Astrocyte (in vitro differentiated cells and primary cell): ENCODE measurements at places on chromosomes 5 and 9.

DNA sequence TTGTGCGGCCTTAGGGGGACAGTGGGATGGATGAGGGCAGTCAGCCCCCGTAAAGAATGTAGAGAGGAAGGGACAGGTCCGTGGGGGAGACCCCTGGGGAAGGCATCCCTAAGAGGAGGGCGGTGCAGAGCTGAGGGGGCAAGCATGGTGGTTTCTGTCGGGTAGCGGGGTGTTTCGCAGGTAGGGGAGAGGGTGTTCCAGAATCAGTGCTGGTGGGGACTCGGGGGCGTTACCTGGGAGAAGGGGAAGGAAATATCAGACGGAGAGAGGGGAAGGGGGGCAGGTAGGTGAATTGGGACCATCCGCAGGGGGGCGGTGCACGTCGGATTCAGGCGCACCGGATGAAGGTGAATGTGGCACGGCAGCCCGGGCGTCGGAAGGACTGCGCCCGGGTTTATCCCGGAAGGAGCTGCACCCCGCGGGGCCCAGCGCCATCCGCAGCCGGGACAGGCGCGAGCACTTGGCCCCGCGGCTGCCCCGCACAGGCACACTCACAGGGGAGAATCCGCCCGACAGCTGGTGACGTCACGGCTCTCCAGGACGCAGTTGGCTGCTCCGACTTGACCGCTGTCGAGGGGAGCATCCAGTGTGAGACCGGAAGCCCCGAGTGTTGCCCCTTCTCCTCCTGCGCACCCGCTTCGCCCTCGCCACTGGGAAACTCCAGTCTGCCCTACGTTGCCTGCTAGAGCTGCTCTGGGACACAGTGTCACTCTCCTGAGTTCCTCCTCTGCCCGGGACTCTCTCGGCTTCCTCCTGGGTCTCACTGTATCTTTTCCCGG lies 1.3 kb downstream of the CD72 start:
- DNase-seq, result peak; percentile 51

- DNase-seq, result no peak
Measured at GRCh38 chr5:72722792-72723452, 93.5 kb upstream of the TNPO1 start.

DNA sequence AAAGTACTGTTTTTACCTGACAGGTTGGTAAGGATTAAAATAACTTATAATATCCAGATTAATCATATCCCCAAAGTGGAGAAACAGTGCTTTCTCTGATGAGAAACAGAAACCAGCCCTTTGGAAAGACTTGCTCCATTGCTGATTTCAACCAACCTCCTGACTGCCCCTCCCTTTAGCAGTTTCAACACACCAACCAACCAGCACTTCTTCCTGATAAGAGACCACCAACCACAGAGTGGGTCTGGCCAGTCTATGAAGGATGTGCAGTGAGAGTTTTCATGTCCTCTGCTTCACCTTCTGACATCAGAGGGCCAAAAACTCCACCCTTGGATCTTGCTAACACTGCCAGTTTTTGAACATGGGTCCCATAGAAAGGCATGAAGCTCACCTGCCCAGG lies 28.1 kb downstream of the RIGI start:
- DNase-seq, result no peak

GRCh38 chr9:121551985-121552753 lies 52.5 kb upstream of the GGTA1 start:
- DNase-seq, result no peak

GRCh38 chr5:32627219-32627870 lies 42.0 kb downstream of the SUB1 start:
- no peak for DNase-seq

DNA sequence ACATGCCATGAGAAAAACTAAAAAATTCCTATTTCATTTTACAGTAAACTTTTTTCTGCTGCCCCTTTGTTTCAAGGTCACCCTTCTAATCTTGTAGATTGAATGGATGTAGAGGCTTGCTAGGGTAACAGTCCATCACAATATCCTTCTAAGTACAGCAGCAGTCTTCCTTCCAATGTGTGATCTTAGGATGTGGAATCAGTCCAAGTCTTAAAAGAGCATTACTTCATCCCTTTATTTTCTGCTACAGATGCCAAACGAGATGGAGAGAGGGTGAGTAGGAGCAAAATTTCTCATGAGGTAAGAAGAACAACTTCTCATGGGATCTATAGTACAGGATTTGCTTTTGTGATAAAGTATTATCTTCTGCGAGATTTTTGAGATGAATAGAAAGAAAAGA lies 704 bp upstream of the IL33 start:
- DNase-seq, result peak; percentile 72

DNA sequence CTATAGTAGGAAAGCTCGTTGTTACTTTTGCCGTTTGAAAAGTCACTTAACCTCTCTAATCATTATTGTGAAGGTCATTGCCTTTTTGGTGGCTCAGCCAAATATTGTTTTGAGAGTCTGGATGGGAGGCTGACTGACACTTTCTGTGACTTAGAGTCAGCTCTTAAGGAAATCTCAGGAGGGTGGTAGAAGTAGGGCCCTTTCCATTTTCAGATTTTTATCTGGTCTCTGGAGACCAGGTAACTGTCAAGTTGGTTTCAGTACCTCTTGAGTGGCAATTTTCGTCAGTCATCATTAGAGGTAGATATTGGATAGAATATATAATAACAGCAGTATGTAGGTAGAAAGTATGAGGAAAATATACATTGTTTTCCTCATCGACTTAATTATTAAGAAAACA lies 23.3 kb downstream of the UGCG start:
- no peak for DNase-seq

DNA sequence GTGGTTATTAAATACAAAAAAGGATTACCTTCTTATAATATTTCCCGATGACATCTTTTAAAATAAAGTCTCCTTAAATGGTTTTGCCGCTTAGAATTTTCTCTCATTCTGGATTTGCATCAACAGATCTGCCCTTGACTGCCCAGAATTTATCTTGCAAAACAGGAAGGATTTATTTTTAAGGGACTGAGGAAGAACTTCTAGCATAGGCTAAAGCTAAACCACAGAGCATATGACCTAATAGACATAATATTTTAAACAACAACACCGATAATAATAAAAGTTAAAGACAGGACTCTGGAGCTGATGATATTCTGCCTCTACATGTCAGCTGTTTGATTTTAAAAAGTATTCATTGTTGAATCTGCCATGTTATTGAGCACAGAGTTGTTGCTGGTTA lies 145.3 kb upstream of the ADCY2 start:
- DNase-seq, result no peak

- no peak for DNase-seq
Measured at GRCh38 chr5:6535594-6535993, 86.9 kb downstream of the UBE2QL1 start.

- no peak for DNase-seq
Measured at GRCh38 chr9:7176561-7176960, 418.8 kb downstream of the KDM4C start.

GRCh38 chr9:1875921-1876448 lies 139.2 kb upstream of the SMARCA2 start:
- no peak for DNase-seq

- no peak for DNase-seq
Measured at GRCh38 chr5:133304707-133305216, 252.9 kb downstream of the HSPA4 start.

DNA sequence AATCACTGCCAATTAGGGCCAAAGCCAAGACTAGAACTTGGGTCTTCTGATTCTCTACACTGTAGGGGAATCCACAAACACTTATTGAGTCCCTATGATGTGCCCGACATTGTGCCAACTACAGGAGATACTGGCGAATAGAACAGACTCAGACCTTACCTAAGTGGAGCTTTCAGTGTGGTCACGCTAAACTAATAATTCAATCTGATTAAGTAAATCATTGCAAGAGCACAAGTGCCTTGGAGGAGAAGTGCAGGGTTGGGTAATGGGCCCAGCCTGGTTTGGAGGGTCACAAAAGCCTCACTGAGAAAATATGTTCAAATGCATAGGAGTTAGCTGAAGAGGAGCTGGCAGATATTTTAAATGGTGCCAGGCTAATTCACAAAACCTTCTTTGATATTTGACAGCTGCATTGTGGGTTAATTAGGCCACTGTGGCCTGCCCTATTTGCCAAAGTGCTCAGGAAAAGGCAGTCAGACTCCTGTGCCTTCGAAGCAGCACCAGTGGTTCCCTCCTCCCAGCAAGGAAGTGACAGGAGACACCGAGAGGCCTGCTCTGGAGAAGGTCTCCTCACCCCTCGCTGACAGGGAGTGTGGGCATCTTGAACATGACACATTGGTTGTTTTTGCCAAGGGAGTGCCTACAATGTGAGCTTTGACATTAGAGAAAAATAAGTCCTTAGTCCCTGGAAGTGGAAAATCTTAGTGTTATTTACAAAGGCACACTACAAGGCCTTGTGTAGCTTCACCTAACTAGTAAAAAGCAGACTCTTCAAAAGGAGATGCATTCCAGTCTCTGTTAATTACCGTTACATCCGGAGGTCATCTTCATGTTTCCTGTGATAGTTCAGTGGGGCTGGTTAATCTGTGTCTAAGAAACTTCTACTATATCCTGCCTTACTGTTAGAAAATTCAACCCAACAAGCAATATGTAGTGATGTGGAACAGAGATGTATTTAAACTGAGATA lies 24.1 kb upstream of the TRAF1 start:
- no peak for DNase-seq

DNA sequence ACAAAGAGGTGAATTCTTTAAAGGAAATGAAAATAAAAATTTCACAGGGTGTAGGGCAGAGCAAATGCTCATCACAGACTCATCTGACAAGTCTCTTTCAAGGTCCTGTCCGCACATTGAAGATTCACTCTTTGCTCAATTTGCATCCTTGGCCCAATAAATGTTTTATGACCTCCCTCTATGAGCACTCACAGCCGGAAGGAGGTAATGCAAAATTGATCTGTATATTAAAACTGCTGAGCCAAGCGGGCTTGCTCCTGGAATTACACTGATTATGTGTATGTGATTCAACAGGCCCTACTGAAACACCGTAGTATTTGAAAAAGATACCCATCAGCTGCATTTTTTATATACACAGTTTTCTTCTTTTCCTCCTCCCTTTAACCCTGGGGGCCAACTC lies 246.8 kb downstream of the IZUMO3 start:
- no peak for DNase-seq

- no peak for DNase-seq
Measured at GRCh38 chr9:20320921-20321320, 301.4 kb downstream of the MLLT3 start.

DNA sequence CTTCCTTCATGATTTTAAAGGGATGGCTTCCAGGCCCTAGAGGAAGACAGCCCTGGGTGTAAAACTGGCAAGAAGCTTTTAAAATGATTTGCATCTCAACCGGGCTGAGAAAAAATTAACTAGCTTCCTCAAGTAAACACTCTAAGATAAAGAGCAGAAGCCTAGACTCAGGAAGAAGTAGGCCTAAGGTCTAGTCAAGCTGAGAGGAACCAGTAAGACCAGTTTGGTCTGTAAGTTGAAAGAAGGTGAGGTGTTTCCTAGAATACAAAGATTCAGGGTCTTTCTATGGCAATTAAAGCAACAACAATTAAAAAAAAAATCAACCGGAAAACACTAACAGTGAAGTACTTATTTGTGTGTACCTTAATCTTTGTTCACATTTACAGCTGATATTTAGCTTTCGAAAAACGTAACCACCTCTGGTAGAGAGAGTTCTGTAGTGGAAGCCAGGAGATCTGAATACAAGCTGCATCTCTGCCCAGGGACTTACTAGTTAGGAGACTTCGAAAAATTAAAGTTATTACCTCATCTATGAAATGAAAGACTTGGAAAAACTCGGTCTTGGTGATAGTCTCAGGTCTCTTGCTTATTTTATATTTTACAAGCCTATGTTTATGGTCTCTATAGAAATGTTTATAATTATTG lies 75.7 kb downstream of the TUSC1 start:
- DNase-seq, result no peak

- peak; percentile 47 for DNase-seq
Measured at GRCh38 chr9:21904371-21904770, 89.8 kb downstream of the CDKN2A start.

DNA sequence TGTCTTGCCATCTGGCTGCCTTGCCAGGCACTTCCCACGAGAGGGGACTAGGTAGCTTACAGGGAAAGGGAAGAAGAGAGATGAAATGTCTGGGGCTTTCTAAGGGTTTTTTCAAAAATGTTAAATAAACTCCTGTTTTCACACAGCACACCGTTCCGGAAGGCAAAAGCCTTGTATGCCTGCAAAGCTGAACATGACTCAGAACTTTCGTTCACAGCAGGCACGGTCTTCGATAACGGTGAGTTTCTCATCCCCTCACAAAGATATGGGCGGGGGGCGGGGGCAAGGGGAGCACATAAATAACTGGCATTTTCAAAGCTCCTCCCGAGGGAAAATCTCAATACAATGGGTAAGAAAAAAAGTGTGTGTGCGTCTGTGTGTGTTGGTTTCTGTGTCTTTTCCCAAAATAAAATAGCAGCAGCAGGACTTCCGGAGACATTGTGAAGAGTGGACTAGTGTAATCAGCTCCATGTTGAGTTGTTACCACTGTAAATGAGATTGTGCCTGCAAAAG lies 189.6 kb downstream of the NR3C1 start:
- peak; percentile 46 for DNase-seq

DNA sequence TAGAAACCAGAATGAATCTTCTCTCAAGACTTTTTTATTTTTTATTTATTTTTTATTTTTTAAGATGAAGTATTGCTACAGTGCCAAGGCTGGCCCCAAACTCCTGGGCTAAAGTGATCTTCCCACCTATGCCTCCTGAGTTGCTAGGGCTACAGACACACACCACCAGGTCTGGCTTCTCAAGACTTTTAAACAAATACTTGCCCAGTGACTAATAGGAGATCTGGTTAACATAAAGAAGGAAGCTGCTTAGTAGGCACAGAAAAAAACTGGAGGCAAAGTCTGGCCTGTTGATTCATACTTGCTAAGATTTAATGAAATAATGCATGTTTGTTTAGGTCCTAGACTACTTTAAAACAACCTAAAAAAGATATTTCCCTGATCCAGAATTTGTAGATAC lies 43.8 kb downstream of the SLC38A9 start:
- DNase-seq, result peak; percentile 89

GRCh38 chr9:136645903-136646754 lies 16.6 kb upstream of the EGFL7 start:
- no peak for DNase-seq

DNA sequence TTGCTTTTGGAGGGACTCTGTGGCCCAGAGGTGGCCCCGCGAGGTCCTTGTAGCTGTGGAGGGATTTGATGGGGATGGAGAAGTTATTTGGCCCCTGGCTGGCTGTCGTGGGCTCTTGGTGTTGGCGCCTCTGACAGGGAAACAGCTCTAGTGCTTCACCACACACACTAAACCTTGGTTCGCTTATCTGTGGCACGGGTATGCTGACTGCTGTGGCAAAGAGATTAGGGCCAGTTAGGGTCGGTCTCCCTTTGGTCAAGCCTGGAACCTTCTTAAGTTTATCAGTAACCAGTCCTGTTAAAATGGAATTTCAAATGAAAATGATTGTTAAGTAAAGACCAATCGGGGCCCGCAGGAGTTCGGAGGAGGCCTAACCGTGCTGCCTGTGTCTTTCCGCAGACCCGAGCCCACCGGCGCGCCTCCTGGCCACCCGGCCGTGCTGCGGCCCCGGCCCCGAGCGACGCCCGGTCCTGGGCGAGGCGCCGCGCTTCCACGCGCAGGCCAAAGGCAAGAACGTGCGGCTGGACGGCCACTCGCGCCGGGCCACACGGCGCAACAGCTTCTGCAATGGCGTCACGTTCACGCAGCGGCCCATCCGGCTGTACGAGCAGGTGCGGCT lies 28.4 kb downstream of the NEURL1B start:
- DNase-seq, result no peak
